ENCODE measurements at places on chromosomes 3 and 15.

GRCh38 chr3:115651599-115651998, 28.3 kb downstream of the GAP43 start:
- no peak for DNase-seq

DNA sequence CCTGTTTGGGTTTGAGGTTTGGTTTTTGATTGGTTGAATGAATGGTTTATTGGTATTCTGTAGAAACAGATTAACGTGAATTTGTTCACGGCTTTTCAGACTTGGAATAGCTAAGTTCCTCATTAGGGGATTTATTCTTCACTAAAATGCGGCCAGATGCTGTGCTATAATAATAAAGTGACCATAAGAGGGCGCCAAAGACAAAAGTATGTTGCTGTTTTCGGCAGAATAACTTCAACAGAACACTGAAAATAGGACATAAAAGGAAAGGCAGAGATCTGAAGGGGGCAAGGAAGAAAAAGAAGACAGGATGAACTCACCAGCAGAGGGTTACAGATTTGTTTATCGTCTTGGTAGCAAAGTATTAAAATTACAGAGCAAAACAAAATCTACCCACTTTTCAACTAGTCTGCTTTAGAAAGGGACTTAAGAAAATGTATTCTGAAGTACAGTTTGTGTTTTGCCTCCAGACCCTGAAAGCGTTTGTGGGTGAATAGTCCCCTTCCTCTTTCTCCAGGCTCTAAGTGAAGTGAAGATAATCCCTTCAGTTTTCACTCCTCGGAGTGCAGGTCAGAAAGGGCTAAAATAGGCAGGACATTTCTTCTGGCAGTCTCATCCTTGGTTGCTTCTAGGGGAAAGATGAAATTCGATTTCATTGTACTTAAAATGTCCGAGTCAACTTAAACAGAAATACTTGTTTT, 147.6 kb downstream of the IL20RB start:
- peak; percentile 42 for DNase-seq

DNA sequence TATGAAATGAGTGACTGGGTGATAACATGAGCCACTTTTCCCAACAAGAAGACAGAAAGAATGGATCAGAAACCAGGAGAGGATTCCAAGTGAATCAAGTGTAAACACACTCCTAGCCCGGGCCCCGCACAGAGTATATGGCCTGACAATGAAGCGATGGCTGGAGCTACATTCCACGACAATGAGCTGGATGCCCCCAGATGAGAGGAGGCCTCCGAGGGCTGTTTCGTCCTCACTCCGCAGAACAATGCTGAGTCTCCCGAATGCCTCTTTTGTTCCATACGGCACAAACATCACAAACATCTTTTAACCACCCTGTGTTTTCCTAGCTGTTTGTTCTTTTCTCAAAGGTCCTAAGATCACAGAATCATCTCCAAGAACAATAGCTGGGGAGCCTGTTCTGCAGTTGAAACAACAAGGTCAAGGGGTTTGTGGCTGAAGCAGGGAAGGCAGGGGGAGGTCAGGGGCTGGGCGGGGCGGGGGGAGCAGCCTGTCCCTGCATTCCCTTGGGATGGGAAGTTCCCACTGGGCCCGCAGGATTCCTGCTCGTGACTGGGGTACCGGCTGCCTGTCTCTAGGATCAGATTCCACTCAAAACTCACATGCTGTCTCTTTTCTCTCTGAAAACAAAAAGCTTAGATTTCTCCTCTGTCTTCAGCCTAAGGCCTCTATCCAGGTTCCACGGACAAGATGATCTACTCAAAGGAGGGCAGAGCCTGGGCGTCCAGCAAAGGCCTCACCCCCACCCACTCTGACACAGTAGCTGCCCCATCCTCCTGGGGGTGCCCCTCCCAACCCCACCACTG, 151.3 kb downstream of the XXYLT1 start:
- peak; percentile 25 for DNase-seq

- DNase-seq: peak; percentile 28
Observed at GRCh38 chr15:58475573-58476524, 44.1 kb downstream of the LIPC start.

- DNase-seq: no peak
Observed at GRCh38 chr3:128273109-128273840, 120.0 kb downstream of the EEFSEC start.

DNA sequence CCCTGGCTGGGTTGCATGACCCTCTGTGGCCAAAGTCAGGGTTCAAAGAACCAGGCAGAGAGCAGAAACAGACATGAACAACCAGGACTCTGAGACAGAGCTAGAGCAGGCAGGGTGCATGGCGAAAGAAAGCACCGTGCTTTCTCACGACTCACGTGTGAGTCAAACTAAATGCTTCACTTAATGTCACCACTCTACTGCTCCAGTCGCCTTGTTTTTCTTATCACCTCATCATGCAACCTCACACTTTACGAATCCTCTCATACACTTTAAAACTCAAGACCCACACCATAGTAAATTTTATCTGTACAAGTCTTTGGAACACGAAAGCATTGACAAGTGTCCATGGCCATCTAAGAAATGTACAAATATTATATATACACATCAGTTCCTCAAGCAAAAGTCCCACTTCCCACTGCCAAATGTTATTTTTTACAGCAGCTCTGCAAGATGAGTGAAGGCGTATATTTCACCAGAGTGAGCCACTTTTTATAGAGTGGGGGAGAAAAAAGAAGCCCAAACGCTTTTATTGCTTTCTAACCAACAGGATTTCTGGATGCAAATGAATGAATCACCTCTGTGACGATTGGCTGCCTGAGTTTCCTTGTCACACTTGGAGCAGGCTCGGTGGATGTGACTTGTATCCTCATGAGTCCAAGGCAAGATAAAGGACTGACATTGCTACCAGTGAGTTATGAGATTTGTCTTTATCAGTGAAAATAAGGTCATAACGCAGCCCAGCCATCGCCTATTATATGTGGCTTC, 16.0 kb upstream of the MEGF11 start:
- no peak for DNase-seq

- no peak for DNase-seq
Observed at GRCh38 chr15:63497642-63498467, 6.5 kb upstream of the USP3 start.

- DNase-seq: no peak
Observed at GRCh38 chr3:188798556-188799145, 373.1 kb upstream of the TPRG1 start.

GRCh38 chr15:85404918-85405866, 24.8 kb downstream of the AKAP13 start:
- DNase-seq: no peak

DNA sequence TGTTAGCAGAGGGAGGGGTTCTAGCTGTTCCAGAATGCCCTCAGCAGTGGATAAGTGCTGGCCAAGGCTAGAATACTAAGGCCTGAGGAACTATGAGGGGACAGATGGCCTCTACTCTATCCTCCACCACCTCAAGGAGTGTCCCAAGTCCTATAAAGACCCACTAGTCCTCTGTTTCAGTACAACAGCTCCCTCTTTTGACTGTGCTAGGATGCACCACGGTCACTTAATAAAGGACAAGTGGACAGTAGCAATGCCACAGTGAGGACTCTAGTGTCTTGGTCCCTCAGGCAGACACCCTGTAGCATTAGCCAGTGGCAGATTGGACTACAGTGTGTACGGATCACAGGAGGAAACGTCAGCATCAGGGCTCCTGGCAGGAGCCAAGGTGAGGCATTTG, 171.8 kb upstream of the PROK2 start:
- no peak for DNase-seq

- no peak for DNase-seq
Observed at GRCh38 chr3:3893590-3893989, 94.4 kb downstream of the LRRN1 start.

GRCh38 chr3:172803489-172803888, 53.0 kb downstream of the ECT2 start:
- no peak for DNase-seq

- DNase-seq: no peak
Observed at GRCh38 chr3:73433687-73434086, 191.1 kb downstream of the PDZRN3 start.

DNA sequence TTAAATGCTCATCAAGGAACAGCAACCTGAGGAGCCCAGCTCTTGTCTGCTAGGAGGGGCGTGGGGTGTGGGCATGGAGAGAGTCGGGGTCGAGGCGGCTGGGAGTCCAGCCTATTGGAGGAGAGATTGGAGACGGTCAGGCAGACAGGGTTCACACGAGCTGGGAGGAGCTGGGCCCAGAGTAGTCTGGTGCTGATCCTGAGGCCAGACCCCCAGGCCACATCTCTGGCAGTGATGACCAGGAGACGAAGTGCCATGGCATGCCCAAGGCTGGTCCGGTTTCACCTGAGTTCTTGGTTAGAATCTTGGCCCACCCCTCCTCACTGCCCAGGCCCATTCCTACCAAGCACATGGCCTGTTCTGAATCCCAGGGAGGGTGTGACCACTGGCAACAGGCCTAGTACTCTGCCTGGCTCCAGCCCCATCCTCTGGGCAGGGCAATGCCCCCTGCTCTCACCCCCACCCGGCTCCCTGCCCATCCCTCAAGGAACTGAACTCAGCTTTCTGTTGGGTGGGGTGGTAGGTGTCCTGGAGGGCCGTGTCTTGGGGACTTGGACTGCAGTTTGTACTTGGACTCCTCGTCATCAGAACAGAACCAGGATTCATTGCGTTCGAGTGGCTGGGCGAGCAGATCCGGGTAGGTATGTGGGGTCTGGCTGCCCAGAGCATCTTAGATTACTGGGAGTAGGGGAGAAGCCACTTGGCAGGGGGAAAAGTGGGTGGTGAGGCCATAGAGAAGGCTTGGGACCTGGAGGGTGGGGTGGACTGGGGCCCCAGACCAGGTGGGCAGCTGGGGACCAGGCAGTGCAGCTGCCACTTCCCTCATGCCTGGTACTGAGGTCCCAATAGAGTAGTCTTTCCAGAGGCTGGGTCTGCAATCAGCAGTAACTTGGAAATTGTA, 20.8 kb downstream of the SLC28A1 start:
- no peak for DNase-seq

GRCh38 chr3:65945953-65946352, 92.8 kb downstream of the MAGI1 start:
- DNase-seq: no peak

DNA sequence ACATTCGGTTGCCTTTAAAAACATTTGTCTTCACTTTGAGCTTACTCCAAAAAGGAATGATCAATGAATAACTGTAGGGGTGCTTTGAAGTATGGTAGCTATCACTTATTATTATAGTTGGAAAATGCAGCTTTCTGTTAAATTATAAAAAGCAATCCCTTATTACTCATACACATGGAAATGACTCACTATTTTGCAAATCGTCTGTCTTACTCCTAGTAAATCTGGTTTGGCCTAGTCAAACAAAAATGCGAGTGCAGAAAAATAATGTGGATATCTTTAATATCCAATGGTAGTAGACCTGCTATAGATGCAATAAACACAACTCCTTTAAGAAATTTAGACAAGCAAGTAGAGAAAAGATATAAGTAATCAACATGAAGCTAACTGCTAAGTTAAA, 112.5 kb downstream of the ZIC1 start:
- peak; percentile 47 for DNase-seq

DNA sequence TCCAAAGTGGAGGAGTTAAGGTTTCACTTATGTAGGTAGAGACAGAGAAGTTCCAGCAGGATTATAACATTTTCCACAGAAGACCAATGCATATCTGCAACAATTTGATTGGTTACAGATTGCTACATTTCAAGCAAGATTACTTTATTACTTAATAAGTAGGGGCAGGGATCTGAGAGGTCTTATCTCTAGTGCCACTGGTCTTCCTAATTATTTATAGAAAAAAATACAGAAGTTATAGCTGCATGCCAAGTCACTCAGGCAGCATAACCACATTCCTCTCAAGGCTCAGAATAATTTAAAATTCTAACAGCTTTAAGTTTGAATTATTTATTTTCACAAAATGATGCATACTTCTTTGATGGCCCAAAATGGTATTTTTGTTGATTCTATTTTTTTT, 30.5 kb downstream of the RAD54L2 start:
- DNase-seq: no peak

- DNase-seq: no peak
Observed at GRCh38 chr3:98901119-98901391, 440 bp downstream of the DCBLD2 start.

- no peak for DNase-seq
Observed at GRCh38 chr3:160400702-160401150, 1.3 kb downstream of the SMC4 start.

DNA sequence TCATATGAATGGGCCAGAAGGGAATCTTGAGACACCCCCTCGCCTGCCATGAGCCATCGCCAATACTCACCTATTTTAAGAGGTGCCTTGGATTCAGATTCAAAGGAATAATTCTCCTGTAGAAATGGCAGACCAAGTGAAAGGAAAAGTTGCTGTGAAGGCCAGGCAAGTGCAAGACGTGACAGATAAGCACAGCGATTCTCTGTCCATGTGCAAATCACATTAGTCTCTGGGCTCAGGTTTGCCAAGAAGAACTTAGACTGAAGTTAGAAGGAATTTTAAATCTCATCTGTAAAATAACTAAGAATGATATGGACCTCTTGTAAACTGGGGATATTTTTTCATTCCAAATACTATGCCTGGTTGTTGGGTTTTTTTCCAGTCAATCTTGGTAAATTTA, 173.6 kb downstream of the UACA start:
- no peak for DNase-seq
